Choroid plexus epithelial cell (primary cell): ENCODE measurements at places on chromosomes 1 and 21.

- DNase-seq = no peak
Observed at GRCh38 chr1:219427403-219427802, 185.5 kb downstream of the ZC3H11B start.

- DNase-seq = no peak
Observed at GRCh38 chr1:3669421-3669821, 17.1 kb downstream of the TP73 start.

GRCh38 chr1:232423591-232423990 is 206.3 kb downstream of the SIPA1L2 start:
- peak; percentile 36 for DNase-seq

DNA sequence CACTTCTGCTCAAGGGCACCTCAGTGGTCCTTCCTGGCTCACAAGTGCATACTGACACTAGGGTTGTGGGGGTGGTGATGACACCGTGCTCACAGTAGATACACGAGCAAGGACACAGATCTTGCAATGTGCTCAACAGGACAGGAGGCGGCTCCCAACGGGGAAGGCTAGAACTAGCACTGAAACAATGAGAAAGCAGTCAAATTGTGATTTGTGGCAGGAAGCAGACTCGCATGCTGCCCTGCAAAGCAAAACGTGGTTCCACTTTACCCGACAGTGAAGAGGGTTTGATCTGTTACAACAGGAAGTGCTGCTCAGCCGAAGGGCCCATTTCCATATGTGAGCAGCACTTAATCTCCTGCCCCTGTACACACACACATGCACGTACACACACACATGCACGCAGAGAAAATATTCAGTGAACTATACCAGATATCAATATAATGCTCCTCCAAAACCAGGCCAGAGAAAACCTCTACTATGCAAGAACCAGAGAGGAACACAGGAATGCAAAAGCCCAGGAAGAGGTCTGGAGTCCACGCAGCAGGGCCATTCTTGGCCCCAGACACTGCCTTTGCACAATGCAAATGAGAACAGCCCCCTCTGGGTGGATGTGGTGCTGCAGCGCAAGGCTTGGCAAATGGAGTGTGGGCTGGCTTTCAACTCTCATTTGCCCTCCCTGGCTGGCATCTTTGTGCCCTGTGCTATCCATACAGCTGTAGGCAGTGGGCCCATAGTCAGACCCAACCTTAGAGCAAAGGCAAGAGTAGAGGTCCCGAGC is 47.1 kb downstream of the KANK4 start:
- no peak for DNase-seq

GRCh38 chr21:27580276-27580675 is 613.4 kb upstream of the ADAMTS5 start:
- DNase-seq = peak; percentile 51

DNA sequence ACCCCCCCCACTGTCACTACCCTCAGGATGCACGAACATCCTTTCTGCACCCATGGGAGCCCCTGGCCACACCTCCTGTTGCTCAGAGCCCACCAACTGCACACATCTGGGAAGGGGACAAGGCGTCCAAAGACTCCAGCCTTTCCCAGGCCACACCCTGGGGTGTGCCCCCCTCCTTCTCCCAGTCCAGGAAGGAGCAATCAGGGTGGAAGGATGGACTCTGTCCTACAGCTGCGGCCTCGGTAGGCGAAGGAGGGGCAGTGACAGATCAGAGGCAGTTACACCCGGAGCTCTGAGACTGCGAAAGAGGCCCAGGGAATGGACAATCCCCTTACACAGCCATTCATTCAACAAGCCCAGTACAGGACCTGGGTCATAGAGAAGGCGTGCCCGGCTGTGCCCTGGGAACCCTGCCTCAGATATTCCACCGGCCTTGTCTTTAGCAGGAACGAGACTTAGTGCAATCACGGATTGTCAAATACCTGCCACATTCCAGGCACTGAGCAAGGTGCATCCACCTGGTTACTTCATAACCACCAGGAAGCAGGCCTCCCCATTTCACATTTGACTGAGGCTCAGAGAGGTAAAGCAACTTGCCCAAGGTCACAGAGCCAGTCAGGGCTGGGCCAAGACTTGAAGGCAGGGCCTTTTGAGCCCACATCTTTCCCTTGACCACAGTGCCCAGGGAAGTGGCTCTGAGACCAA is 9.4 kb downstream of the HSPG2 start:
- no peak for DNase-seq

DNA sequence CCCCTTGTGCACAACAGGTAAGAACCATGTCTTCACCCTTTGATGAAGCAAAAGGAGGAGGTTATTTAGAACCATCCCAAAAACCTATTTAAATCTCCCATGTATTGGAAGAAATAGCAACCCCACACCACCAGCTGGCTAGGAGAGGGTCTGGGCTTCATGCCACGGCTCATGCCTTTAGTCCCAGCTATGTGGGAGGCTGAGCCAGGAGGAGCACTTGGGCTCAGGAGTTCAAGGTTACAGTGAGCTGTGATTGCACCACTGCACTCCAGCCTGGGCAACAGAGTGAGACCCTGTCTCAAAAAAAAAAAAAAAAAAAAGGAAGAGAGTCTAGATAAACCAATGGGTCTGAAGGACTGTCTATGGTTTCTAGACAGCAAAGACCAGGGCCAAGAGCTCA is 197.9 kb upstream of the COA6 start:
- no peak for DNase-seq

DNA sequence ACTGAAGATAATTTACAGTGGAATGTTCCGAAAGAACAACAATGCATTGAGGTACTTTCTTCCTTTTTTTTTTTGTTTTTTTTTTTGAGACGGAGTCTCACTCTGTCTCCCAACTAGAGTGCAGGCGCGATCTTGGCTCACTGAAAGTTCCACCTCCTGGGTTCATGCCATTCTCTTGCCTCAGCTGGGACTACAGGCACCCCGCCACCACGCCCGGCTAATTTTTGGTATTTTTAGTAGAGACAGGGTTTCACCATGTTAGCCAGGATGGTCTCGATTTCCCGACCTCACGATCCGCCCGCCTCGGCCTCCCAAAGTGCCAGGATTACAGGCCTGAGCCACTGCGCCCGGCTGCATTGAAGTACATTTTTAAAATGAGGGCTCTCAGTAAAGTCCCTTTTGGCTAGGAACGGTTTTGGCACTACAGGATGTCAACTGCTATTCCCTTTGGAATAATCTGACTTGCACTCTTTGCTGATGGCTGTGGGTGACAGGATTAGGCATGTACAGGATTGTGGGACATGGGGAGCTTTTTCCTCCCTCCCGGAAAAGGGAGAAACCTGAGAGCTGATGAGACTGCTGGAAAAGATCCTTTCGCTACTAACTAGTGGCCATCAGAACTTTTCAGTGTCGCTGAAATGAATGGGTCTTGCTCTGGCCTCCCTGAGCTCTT is 56.9 kb upstream of the EDEM3 start:
- DNase-seq = no peak

- DNase-seq = peak; percentile 76
Observed at GRCh38 chr1:214123061-214123784, 135.4 kb downstream of the PROX1 start.

GRCh38 chr1:67648582-67649326 is 36.2 kb upstream of the GADD45A start:
- DNase-seq = no peak
